Left cardiac atrium (tissue), 4 donors: ENCODE measurements at places on chromosomes 5 and 9. TPM values are rescaled to one million over a fixed set of nuclear protein-coding genes. Genes with fewer than 3 reads are reported as not detected.
A peak's percentile ranks its signal among the peaks of the same experiment; 100 is the strongest.

GRCh38 chr5:14179446-14179845, 36.3 kb downstream of the TRIO start:
- no peak for DNase-seq

DNA sequence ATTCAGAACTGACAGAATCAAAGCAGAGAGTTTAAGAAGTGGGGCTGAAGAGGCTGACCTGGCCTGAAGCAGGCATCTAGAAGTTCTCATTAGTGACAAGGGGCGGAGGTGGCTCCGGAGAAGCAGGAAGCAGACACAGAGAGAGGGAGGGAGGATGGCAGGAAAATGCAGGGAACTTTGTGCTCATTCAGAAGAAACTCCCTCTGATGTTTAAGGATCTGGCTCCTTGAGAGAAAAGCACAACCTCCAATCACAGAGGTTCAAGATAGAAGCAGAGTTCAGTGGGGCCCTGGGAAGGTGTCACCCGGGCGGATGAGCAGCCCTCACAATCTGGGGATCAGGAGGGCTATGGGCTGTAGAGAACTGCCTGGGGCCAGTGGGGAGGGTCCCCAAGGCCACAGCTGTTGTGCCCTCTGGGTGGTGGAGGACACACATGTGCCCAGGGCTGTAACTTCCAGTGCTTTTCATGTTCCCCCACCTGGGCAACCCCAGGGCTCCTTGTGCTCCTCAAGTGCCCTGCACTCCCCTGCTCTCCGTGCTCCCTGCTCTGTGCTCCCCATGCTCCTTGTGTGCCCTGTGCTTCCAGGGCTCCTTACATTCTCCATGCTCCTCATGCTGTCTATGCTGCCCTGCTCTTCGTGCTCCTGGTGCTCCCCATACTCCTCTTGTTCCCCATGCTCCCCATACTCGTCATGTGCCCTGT, 51.4 kb downstream of the TRIP13 start:
- no peak for DNase-seq

GRCh38 chr9:120383999-120384924, 195.7 kb downstream of the CDK5RAP2 start:
- DNase-seq: peak; percentile 50

DNA sequence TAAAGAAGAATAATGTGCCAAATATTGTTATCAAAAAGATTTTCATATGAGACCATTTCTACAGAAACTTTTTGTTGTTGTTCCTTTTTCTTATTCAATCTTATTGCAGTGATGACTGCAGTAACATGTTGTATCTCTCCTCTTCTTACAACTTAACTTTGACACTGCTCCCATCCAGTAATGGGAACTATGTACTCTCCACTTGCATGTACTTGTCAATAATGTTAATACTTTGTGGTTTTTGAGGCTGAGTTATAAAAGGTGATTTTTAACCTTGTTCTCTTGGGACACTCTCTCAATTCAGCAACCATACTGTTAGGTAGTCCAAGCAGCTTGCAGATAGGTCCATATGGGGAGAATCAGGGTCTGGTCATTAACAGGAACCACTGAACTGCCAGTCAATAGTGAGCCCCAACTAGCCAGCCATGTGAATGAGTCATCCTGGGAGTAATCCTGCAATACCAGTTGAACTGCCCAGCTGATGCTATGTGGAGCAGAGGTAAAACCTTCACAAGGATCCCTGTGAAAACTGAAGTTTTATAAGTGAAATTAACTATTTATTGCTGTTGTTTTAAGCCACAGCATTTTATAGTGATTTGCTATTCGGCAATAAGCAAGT, 199.6 kb upstream of the DAB2 start:
- no peak for DNase-seq

GRCh38 chr5:36607114-36607571, 737 bp downstream of the SLC1A3 start:
- DNase-seq: peak; percentile 39

The CDH6 gene
- total RNA-seq: 2.2 TPM

- no peak for DNase-seq
Measured at GRCh38 chr5:34598177-34598794, 57.8 kb upstream of the RAI14 start.

GRCh38 chr9:101737705-101738565, 512 bp downstream of the GRIN3A start:
- DNase-seq: peak; percentile 14

The PTGDS gene
- total RNA-seq: 3,329 TPM

- DNase-seq: no peak
Measured at GRCh38 chr5:170368586-170368985, 20.6 kb downstream of the KCNMB1 start.

GRCh38 chr9:104984121-104984520, 56.2 kb upstream of the ABCA1 start:
- DNase-seq: no peak

GRCh38 chr5:17241635-17242034, 24.2 kb downstream of the BASP1 start:
- DNase-seq: no peak

DNA sequence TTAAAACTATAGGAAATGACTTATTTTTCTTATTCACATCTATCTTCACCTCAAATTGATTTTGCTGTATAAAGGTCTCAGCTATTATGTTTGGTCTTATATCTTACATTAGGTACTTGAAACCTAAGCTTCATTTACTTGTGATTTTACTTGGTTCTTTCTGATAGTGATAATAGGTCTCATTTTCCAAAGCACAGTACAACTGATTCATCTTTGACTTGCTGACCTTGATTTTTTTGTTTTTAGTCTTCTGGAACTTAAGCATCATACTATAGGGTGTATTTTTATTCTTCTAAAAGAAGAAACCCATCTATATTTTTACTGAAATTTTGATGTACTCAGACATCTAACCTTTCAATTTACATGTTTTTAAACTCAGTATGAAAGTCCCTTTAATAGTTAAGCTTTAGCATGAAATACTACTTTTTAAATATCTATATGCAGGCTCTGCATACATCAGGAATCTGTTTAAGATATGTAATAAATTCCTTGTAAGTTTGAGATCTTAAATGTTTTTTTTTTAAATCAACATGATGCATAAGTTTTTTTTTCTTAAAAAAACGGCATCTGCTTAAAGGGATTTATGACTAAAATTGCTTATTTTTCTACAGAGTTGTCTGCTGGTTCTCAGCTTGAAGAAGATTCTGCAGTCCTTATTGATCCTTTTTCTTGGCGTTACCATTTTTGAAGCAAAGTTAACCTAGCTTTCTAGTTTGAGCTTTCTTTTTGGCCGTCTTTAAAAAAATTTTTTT, 13.3 kb downstream of the MATR3 start:
- no peak for DNase-seq

DNA sequence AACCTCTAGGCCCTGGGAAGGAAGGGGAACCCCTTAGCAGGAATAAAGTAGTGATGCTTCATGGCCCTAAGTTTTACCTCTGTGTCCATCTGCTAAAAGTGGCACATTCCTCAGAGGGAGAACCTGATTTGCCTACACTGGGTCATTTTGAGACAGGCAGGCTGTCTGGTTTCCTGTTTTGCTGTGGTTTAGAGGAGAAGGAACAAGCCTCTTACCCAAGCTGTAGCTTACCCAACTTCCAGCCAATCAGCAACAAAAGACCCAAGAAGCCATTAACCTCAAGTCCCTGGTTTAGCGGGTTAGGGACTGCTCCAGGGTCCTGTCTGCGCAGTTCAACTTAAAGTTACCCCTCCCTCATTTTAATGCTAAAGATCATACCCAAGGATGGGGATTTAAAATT, 411.0 kb downstream of the MAT2B start:
- no peak for DNase-seq

DNA sequence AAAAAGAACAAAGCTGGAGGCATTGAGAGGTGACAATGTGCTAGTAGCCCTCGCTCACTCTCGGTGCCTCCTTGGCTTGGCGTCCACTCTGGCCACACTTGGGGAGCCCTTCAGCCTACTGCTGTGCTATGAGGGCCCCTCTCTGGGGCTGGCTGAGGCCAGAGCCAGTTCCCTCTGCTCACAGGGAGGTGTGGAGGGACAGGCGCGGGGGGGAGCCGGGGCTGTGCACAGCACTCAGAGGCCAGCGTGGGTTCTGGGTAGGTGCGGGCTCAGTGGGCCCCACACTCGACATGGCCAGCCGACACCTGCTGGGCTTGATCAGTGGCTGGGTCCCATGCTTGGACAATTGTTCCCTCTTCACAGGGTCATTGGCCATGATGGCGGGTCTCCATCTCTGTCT, 202.5 kb upstream of the GRAMD2B start:
- DNase-seq: no peak

GRCh38 chr5:142191776-142192175, 83.2 kb downstream of the NDFIP1 start:
- no peak for DNase-seq

The ZBTB26 gene
- 6.2 TPM for total RNA-seq

GRCh38 chr5:34007201-34007620, 639 bp downstream of the AMACR start:
- DNase-seq: no peak

- no peak for DNase-seq
Measured at GRCh38 chr9:93681269-93682154, 105.1 kb downstream of the PHF2 start.

GRCh38 chr5:103785569-103785968, 223.0 kb upstream of the NUDT12 start:
- DNase-seq: no peak

DNA sequence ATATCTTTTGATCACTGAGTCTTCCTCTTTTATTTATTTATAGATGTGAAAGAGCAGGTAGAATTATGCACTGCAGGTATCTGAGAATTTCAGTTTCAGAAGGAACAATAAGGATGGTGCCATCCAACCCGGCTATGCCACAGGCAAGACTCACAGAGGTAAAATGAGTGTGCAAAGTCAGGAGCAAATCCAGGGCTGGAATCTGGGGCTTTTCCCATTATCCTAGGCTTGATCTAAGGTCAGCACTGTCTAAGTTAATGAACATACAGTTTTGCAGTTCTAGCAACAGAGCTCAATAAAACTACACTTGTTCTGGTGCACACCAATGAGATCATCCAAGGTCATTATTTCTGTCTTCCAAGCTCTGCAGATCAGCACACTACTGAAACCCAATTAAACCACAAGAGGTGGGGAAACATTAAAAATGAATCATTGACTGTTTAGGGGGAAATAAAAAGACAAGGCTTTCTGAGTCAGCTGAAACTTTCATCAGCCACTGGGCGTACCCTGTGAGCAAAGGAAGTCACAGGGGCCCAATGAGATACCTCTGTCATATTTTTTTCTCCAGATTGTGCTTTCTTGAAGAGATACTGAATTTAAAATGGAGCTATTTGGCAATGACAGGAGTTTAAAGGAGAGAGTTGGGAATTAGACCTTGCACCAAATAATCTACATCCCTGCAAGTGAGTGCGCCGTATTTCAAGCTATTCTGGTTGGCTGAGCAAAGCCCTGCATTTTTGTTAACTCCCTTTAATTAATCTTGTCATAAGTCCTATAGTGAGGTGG, 662.2 kb upstream of the ZNF608 start:
- peak; percentile 22 for DNase-seq

DNA sequence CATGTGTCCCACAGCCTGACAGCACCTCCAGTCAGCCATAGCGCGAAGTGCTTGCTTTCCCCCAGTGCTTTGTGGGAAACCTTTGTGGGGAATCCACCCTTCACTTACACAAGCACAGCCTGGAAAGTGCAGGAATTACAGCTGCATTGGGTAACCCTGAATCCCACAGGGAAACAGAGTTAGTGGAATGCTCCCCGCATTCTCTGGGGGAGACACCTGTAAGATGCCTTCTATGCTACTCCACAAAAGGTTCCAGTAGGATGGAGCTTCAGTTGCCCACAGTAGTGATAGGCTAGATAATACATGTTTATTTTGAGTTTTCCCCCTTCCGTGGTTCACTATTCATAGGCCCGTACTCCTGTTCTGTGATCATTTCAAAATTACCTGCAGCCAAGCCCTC, 60.3 kb downstream of the TLE4 start:
- DNase-seq: no peak

The DAB2IP gene
- total RNA-seq: 58.3 TPM

DNA sequence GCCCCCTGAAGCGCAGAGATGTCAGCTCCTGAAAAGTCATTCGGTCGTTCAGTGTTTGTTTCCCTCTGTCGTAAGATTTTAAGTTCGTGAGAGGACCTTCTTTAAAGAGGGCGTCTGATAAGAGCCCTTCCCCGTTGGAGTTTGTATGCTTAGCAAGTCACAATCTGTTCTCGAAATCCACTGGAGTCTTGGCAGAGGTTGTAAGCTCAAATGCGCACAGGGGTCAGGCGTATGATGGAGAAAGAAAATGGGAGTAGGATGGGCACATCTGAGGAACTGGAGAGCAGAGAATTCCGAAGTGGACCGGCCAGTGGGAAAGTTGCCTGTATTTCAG, 710 bp downstream of the HSD17B4 start:
- no peak for DNase-seq
